ENCODE measurements at places on chromosomes 1 and 21.

DNA sequence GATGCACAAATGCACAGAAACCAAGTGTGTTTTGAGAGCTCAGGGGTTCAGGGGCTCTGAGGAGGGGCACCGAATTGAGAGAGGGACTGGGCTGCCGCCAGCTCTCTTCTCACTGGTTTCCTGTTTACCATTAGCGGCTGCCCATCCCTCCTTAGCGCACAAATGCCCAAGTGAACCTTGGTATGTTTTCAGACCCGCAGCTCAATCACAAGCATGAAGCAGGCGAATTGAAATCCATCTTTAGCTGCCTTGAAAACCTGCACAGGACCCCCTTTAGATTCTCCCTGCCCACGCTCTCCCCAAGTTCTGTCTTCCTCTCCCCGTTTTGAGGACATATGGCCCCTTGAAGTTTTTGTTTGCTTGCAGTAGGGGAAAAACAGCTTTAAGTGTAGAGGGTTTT lies 61.1 kb upstream of the ACOT11 start:
- DNase-seq = no peak

GRCh38 chr21:41706263-41706639 lies 60.6 kb downstream of the RIPK4 start:
- DNase-seq = no peak

- no peak for DNase-seq
Measured at GRCh38 chr1:245807954-245808719, 653.4 kb downstream of the KIF26B start.

DNA sequence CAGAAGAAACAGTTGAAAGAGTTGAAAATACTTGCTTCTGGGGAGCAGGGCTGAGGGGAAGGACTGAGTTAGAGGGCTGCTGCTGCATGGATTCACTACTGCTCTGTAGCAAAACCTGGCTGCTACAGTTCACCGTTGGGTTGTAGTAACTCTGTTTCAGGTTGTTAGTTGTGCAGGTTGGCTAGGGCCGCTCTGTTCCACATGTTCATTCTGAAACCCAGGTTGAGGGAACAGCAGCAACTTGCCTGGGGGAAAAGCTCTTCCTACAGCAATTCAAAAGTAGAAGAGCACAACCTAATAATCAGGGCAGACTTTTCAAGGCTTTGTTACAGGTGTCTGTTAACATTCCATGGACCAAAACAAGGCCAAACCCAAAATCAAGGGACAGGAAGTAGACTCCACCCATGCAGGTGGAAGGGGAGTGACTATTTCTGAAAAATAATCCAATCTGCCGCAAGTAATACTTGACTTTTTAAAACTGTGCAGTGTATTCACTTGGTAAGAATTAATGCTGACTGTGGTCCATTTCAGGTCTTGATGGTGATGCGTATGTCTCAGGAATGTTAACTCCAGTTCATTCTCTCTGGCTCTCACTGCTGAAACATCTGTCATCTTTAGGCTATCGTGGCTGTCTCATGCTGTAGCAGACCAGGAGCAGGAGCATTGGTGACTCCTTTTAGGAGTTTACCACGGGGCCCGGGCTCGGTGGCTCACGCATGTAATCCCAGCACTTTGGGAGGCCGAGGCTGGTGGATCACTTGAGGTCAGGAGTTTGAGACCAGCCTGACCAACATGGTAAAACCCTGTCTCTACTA lies 5.1 kb upstream of the PARK7 start:
- no peak for DNase-seq

- no peak for DNase-seq
Measured at GRCh38 chr1:64162151-64162550, 41.3 kb upstream of the UBE2U start.

- DNase-seq = no peak
Measured at GRCh38 chr1:94986783-94987182, 59.9 kb upstream of the CNN3 start.

- no peak for DNase-seq
Measured at GRCh38 chr1:17201201-17202021, 3.5 kb upstream of the PADI1 start.

DNA sequence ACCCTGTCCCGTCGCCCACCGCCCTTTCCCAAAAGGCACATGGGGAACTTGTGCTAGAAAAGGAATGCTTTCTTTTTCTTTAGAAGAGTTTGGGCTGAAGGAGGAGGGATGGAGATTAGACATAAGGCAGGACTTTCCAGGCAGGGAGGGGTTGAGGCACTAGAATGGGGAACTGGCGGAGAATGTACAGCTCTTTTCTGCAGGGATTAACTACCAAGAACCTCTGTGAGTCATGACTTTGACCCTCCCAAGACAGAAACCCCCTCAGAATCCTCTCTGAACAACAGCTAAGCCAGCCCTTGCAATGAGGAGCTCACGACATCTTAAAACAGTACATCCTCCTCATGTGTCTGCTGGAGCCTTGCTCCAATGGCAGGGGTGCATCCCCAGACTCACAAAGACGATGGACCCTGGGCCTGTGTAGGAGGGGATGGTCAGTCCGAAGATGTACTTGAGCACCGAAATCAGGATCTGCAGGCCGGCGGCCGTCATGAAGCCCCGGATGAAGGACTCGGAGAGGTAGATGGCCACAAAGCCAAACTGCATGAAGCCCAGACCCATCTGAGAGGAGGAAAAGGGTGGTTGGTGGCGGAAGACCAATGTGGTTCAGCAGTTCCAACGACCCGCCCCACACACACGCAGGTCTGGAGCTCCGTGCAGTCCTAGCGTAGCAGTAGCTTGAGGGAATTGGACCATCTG lies 13.6 kb downstream of the SLC26A9 start:
- no peak for DNase-seq

DNA sequence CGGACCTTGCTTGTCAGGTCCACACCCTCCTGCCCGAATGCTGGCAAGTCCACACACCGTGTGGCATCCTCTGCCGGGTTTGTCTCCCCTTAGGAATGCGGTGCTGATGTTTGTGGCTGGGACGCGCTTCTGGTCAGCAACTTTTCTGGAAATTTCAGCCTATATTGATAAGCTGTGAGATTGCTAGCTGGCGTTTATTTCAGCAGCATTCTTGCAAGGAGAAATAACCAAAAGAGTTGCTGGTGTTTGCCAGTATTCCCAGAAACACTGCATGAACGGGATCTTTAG lies 601 bp downstream of the CEPT1 start:
- DNase-seq = no peak
